ENCODE measurements at places on chromosomes 5 and 9. TPM values are rescaled to one million over a fixed set of nuclear protein-coding genes. Genes with fewer than 3 reads are reported as not detected.

TUSC1 gene
- 5.0 TPM for total RNA-seq

DELE1 gene
- 32.7 TPM for total RNA-seq

TIMD4 gene
- total RNA-seq, result not detected

IFNA13 gene
- not detected for total RNA-seq

NR2F1-AS1 gene
- total RNA-seq, result 45.1 TPM
